ENCODE measurements at places on chromosomes 4 and X.

GRCh38 chr4:35695421-35695820 lies 548.9 kb downstream of the ARAP2 start:
- H3K36me3 ChIP-seq: no peaks in the 10 kb centered on the region
- H3K27ac ChIP-seq: no peak overlapping the region
- no peak for DNase-seq
- H3K4me1 ChIP-seq: no peaks in the 10 kb centered on the region

DNA sequence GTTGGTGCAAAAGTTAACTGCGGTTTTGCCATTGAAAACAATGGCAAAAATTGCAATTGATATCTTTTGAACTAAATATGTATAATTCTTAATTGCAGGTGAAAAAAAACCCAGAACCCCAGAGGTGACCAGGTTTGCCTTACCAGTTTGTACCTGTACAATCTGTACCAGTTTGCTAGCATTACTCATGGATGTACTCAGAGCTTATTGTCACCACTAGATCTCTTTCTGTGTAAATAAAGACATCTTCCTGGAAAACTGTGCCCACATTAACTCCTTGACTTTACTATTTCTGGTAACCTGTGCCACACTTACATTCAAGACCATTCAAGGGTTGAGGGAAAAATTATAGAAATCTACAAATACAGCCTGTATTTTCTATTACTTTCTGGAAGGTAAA lies 139.7 kb downstream of the ELOVL6 start:
- H3K27me3 ChIP-seq: no peaks in the 10 kb centered on the region
- peaks cover 7% of the 10 kb centered on the region for H3K4me1 ChIP-seq
- H3K4me3 ChIP-seq: no peak overlapping the region
- no peak for DNase-seq

DNA sequence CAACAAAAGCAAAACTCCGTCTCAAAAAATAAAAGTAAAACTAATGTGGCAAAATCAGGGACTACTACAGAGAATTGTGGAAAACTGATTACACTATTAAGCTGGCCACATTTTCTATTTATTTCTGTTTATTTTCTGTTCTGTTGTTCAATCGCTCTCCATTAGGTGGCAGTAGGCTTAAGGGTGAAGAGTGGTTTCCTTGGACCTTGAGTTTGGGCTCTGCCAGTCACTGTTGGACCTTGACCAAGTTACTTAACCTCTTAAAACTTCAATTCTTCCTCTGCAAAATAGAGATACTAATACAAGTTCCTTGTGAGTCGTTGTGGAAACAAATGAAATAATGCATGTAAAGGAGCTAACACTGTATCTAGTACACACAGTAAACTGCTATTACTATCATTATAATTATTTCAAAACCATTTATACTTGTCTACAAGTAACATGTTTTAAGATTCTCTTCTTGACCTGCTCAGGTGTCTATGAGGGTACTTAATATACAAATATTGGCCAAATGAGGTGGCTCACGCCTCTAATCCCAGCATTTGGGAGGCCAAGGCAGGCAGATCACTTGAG lies 15.2 kb downstream of the HSD17B11 start:
- H3K36me3 ChIP-seq: peaks cover 14% of the 10 kb centered on the region
- DNase-seq: peak; percentile 18
- no peaks in the 10 kb centered on the region for H3K4me1 ChIP-seq
- no peaks in the 10 kb centered on the region for H3K27me3 ChIP-seq

DNA sequence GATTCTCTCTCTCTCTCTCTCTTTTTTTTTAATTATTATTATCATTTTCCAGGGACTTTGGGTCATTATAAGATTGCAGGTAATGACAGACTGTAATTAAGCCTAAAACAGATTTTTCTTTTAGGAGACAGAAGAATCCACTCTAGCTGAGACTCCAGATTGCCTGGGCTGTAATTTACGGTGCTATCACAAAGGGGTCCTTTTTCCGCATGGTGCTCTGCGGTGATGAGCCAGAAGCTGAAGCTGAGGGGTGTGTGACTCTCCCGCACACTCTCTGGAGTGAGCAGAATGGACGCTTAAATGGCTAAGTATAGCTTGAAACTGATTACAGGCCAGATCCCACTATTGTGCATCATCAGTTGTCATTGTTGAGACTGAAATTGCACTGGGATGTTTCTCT lies 50.0 kb downstream of the LGI2 start:
- H3K4me1 ChIP-seq: no peaks in the 10 kb centered on the region
- no peak overlapping the region for H3K27ac ChIP-seq
- no peak for DNase-seq
- no peaks in the 10 kb centered on the region for H3K36me3 ChIP-seq
- H3K4me3 ChIP-seq: no peak overlapping the region
- peaks cover 9% of the 10 kb centered on the region for H3K27me3 ChIP-seq

GRCh38 chr4:13267091-13267490 lies 217.0 kb downstream of the RAB28 start:
- no peak for DNase-seq
- H3K4me3 ChIP-seq: no peak overlapping the region
- no peak overlapping the region for H3K27ac ChIP-seq
- no peaks in the 10 kb centered on the region for H3K27me3 ChIP-seq
- H3K4me1 ChIP-seq: no peaks in the 10 kb centered on the region

DNA sequence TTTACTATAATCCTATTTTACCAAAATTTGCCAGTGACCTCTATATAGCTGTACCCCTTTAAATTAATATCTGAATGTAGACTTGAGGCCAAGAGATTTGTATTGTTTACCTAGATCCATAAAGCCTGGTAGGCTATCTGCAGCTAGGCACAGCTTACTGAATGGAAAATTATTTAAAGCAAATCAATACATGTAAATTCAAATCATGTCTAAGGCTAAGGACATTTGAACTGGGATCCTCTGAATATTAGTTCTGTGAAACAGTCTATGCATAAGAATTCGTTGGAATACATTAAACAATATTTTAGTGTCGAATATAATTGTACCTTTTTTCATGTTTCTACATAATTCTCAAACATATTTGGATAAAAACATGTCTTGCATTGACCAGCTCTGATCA lies 1.6 kb downstream of the UGT2A3 start:
- DNase-seq: no peak
- no peaks in the 10 kb centered on the region for H3K4me1 ChIP-seq
- H3K27me3 ChIP-seq: no peaks in the 10 kb centered on the region
- H3K27ac ChIP-seq: no peak overlapping the region
- no peak overlapping the region for H3K4me3 ChIP-seq
- no peaks in the 10 kb centered on the region for H3K36me3 ChIP-seq

GRCh38 chr4:98828801-98829200 lies 100.1 kb downstream of the EIF4E start:
- no peak overlapping the region for H3K27ac ChIP-seq
- H3K27me3 ChIP-seq: peaks cover 1% of the 10 kb centered on the region

All from memory B cell (primary cell).